ENCODE measurements at places on chromosomes 12 and 14.

DNA sequence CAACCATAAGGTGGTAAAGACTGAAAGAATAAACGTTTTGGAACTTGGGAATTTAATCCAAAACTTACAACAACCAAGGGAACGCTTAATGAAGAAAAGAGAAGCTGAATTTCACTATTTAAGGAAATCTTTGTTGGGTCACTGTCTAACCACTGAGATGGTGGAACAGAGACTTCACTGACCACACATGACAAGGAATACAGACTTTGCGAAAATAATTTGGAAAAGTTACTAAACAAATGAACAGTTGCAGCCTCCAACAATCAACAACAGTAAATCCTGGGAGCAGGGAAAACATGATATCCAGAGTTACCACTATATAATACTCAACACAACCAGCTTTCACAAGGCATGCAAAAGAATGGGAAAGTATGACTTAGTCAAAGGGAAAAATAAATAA lies 79.1 kb downstream of the CMKLR1 start:
- no peak for DNase-seq

DNA sequence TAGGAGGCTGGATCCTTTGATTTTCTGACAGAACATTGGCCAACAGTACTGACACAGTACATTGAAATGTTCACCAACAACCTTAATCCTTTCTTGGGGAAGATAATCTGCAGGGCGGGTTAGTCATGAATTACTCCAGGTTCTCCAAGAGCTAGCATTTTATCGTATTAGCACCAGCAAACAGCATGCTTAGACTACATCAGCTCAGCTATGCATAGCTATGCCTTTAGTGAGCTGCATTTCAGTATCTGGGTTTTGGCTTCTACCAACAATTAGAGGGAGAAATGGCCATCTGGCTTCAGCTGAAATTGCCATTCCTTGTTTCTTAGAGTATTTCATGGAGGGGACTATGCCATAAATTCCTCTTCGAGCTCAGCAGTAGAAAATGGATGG lies 33.8 kb downstream of the SAMD4A start:
- no peak for DNase-seq

- no peak for DNase-seq
Observed at GRCh38 chr12:73465106-73465505, 1072.5 kb upstream of the ATXN7L3B start.

DNA sequence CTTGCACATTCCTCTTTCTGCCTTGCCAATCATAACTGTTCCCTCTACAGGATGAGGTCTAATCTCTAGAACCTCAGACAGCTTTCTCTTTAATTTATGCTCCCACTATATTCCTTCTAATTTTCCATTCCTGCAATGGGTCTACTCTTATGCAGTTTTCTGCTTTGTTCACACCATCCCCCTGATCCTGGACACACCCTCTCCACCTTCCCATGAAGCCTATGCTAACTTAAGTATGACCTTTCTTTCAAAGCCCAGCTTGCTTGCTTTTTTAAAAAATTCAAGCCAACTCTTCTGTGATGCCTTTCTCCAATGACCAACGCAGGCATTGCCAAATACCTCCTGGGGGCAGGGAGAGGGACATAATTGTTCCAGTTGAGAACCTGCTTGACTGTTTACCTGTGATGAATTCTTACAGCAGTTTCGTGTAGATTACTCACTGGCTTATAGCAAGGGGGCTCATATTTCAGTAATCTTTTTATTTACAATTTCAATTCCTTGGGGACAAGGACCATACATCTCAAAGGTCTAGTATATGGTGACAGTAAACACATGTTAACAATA lies 7.8 kb downstream of the SLC38A1 start:
- no peak for DNase-seq

- peak; percentile 81 for DNase-seq
Observed at GRCh38 chr12:124053851-124054250, 80.8 kb downstream of the ZNF664 start.

DNA sequence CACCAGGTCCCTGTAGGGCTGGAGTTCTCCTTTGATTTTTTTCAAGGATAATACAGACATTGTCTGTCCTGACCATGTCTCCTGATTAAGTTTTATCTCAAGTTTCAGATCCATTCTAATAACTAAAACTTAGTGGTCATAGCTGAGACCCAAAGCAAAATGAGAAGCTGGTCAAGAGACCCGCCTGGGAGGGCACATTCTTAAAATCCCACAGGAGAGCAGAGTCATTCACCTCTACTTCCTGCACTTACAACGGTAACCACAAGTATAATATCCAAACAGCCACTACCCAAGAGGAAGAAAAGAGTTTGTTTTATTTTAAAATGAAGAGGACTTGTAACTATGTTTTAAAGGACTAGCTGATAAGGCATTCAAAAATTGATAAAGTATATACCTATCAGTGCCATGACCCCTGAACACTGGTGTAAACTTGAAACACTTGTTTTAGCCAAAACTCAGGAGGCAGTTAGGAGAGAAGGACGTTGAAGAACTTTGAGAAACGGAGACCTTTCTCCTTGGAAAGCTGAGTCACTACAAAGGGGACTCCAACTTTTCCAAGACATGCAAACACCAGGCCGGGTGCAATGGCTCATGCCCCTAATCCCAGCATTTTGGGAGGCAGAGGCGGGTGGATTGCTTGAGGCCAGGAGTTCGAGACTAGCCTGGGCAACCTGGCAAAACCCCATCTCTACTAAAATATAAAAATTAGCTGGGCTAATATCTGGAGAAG lies 478.2 kb downstream of the GLT1D1 start:
- no peak for DNase-seq

DNA sequence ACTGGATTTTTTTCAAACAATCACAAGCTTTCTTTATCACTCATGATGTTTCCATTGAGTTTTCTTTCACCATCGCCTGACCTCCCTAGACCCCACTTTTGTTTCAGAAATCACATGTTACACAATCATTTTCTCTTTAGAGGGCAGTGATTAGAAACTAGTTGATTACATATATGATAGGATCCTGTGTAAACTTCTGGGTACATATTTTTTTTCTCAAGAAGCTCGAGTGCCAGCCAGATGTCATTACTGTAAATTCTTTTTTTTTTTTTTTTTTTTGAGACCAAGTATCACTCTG lies 62.4 kb upstream of the PSMA6 start:
- no peak for DNase-seq

- DNase-seq = no peak
Observed at GRCh38 chr12:6219980-6220379, 19.8 kb downstream of the CD9 start.

DNA sequence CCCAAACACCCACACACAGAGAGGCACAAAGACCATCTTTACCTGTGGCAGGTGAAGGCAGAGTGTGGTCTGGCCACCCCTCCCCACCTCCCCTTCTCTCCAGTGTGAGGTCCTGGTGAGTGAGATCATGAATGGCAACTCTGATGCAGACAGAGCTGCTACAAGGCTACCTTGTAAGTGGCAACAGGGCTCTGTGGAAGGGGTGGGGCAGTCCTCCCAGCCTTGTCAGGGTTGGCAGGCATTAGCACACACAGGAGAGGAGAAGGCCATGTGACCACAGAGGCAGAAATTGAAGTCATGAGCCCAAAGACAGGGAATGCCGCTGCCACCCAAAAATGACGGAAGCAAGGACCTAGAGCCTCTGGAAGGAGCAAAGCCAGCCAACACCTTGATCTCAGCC lies 30.7 kb downstream of the VWF start:
- DNase-seq = no peak

DNA sequence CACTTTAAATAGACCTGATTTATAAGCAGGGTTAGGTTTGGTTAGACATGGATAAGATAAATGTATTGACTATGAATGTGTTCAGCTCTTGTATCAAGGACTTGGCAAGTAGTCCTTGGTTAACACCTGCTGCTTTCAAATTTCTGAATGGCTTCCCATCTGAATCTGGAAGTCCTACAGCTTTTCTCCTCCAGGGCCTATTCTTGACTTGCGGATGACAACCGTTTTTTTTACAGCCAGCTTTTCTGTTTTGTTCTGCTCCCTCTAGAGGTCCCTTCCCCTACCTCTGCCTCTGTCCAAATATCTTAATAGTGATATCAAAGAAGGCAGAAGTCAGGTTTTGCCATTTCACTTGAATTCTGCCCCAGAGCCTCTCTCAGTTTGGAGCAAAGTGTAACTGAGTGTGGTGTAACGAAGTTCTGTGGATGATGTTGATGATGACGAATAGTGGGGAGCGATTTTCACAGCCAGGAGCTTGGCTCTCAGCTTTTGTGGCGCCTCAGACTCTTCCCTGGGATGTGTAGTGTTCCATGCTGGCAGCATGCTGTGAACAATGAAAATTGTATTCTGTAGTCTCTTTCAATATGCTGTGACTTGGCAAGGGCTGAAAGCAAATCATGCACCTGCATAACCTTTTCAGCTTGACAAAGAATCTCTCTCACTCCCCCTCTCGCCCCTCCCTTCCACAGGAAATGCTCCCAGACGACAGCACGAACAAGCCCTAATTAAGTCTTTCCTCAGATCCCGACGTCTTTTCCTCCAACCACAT lies 5.0 kb upstream of the SLC4A8 start:
- no peak for DNase-seq

DNA sequence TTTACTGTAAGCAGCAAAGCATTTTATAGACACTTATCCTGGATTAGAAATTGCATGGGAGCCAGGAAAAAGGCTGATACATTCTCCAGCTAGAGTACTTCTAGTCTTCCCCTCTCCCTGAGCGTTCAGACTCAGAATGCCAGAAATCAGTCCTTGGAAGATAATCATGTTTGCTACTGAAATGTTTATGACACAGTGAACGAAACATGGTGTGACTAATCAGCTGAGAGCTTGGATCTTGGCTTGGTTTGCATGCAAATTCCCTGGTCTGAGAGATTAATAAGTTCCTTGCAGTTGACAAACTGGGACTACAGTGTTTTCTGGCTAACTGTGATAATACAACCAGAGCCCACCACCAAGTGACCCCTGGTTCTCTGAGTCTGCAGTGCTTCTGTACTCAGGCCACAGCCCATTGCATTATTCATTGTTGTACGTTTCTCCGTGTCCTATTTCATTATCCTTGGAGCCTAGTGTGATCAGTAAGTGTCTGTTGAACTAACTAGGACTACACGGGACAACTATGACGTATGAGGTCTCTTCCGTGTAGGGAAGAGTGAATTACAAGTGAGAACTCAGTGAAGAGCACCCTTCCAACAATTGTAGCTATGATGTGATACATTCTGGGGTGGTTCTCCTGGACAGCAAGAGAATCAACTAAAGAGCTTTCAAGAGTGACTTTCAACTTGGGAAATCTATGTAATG lies 34.6 kb upstream of the EVL start:
- no peak for DNase-seq

DNA sequence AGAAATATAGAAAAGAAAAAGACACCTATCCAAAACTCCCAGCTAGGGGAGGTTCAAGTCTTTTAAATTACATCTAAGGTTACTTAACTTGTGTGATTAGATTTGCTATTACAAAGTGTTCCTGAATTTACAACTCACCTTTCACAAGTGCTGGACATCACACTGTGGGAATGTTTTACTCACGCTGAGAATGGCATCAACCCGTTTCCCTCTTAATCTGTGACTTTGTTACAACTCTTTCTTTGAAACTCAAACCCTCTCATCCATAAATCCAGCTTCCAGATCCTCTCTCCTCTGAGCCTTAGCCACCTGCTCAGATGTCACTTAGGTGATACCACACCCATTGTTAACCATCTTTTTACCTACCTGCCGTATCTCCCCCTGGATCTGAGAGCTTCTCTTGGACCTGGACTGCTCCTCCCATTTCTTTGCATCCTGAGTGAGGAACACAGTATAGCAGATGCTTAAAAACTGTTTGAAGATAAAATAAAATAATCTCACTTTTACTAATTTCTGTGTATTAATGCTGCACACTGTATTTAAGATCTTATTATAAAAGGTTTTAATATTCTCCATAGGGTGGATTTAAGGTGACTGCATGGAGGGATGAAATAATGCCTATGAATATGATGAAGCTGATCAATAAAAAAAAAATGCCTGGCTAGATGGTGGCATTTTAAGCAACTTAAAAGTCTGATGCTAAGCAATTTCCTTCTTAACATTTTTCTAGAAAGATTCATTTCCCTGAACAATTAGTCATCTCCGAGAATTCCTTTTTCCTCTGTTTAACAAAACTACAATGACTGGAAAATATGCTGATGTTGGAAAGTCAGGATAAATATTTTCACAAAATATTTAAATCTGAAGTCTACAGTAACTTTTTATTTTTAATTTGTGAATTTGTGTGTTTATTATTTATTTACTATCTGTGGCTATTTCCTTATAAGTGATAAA lies 39.1 kb upstream of the NAP1L1 start:
- no peak for DNase-seq

GRCh38 chr14:74935360-74935680 lies 12.3 kb upstream of the RPS6KL1 start:
- DNase-seq = no peak

DNA sequence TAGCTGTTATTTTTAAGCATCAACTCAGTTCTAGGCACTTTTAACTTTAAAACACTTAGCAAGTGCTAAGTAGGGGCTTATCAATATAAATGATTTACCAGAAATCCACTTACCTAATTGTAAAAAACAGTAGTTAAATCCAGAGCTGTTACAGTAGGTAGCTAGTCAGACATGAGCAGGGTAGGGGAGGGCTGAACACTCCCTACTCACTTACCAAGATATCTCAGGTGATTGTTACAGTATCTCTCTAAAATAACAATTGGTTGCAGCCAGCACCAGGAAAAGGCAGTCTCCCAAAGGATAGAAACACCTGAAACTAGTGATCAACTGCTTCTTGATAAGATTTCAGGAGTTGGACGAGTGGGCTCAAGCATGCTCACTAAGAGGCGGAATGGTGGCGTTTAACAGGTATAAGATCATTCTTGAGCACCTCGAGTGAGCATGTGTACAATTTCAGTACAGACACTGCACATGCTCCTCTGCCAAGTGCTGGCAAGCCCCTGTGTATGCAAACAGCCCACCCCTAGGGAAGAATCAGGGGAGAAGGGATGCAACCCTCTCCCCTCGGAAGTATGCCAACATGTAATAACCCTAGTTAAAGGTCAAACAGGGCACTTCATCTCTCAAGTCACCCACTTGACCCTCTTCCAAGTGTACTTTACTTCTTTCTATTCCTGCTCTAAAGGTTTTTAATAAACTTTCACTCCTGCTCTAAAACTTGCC lies 1113.6 kb upstream of the SEL1L start:
- no peak for DNase-seq

DNA sequence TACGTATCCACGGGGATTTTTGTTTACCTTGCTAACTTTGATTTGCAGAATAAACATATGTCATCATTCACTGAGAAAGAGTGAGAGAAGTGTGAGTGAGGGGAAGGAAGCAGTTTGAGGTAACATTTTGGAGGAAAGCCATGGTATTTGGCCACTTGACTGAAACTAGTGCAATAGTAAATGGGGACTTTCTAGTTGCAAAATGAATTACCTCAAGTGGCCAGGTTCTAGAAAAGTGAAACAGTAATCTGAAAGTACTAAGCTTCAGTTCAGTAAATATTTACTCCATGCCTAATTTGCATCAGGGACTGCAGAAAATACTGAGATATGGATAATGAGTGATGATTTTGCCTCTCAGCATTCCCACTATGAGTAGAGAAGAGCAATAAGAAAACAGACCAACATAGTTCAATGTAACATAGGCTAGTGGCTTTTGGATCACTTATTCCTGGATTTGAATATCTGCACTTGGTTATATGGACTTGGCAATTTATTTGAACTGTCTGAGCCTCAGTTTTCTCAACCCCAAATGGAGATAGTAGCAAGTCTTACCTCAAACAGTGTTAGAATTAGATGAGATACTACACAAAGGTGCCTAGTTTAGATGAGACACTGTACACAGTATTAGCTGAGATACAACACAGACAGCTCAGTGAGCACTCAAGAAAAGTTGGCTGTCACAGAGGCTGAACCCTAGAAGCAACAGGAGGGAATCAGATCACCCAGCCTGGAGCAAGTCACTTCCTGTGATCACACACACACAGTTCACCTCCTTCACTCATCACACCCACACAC lies 439.1 kb downstream of the NPAS3 start:
- DNase-seq = no peak

GRCh38 chr12:24902511-24903328 lies 46.2 kb downstream of the BCAT1 start:
- peak; percentile 22 for DNase-seq
